Activated CD4-positive, alpha-beta T cell treated with anti-CD3 and anti-CD28 coated beads, Interleukin-2, amount 10 ng/mL, durations not matched to agents 24 days and 14 days (primary cell): ENCODE measurements at places on chromosomes 16 and 17.

- DNase-seq, result no peak
Observed at GRCh38 chr16:88406096-88407041, 23.6 kb downstream of the ZNF469 start.

DNA sequence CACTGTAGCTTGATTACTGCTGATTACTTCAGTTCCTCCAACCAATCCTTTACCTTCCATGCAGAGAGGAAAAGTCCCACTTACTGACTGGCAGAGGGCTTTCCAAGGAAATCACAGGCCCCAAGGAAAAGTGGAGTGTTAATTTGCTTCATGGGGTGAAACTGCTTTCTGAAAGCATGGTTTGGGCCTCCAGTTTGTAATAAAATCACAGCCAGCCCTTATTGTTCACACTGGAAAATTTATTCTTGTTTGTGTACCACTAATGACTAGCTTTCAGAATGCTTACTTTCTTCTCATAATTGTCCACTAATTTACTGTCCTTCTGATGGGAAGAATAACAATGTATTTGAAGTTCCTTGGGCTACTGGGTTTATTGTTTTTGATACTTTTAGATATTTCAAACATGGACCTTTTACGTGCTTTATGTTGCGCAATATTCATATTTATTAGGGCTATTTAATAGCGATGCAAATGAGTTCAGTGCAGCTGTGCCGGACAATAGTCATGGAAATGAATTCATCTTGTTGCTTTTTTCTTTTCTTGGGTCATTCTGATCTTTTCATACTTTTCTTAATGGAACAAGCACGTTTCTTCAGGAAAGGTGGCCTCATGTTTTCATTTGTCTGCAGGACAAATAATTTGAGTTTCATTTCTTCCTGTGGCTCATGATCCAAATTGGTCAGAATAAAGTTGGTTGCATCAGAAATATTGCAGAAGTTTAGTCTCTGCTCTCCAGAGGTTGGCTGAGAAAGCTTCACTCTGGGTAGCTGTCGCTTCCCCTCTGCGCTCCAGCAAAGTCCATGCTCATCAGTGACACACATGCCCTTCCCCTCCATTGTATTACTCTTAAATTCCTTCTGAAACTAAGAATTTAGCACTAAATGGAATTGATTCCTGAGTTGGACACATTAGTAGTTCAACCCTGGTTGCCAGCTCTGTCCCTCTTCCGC lies 128.7 kb downstream of the PRKCA start:
- no peak for DNase-seq

DNA sequence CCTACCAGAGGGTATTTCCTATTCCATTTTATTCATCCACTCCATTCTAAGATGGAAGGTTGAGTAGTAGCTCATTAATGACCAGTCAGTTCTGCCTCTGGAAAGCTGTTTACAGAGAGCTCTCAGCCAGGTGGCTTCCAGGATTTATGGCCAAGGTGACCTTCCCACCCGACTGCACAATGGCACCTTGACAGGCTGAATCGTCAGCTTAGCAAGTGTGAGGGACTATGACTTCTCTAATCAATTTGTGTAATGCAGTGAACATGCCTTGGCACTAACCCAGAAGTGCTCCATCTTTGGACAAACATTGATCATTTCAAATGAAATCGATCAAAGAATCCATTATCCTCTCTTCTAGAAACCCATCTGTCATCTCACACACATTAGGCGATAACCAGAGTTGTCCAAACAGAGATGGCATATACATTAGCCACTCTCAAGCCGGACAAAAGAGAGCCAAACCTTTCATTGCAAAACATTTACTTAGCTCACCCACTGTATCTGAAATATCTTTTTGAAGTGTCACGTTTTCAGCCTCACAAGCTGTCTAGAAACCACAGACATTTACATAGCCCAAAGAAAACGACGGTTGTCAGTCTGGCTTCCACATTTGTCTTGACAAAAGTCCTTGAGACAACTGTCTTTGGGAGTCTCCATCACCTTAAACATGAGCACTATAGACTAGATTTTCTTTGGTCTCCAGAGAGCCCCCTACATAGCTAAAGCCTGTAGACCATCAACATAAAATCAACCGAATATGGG lies 35.6 kb downstream of the CLEC3A start:
- no peak for DNase-seq

DNA sequence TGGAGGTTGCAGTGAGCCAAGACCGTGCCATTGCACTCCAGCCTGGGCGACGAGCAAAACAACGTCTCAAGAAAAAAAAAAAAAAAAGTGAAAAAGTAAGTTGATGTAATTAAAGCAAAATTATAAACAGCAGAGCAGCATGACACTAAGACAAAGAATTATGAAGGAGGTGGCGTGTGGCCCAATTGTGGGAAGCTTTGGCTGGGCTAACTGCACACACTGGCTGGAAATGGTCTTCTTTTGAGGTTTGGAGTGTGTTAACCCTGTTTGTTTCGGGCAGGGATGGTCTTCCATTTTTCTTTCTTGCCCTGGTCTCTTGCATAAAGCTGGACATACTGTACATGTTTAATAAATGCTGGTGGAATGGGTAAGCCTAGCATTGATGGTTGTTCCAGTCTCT lies 54.8 kb downstream of the RAP1GAP2 start:
- DNase-seq, result no peak

- peak; percentile 89 for DNase-seq
Observed at GRCh38 chr17:38701504-38702165, 3.4 kb upstream of the MLLT6 start.

- peak; percentile 62 for DNase-seq
Observed at GRCh38 chr17:51128076-51128475, 7.4 kb upstream of the SPAG9 start.
